Regular cardiac myocyte (primary cell): ENCODE measurements at places on chromosomes 7 and 10. TPM values are rescaled to one million over a fixed set of nuclear protein-coding genes. Genes with fewer than 3 reads are reported as not detected.

The MMP21 gene
- total RNA-seq = 0.28 TPM in 1 of 2 replicates, not detected in the other

The MYL10 gene
- total RNA-seq = not detected in 2 replicates

The FAM13C gene
- 1.3 and 3.9 TPM in 2 replicates for total RNA-seq

The MRLN gene
- total RNA-seq = not detected in 2 replicates
